ENCODE measurements at places on chromosomes 1 and 21. TPM values are rescaled to one million over a fixed set of nuclear protein-coding genes. Genes with fewer than 3 reads are reported as not detected.

The UQCRHL gene
- 3.2 TPM for total RNA-seq

The SNAPIN gene
- 49.7 TPM for total RNA-seq

The FMO5 gene
- 0.21 TPM for total RNA-seq

The FCGR3A gene
- not detected for total RNA-seq

The IVL gene
- total RNA-seq: 2.1 TPM

The RGS18 gene
- 0.48 TPM for total RNA-seq

The MYOG gene
- not detected for total RNA-seq

The OR10X1 gene
- not detected for total RNA-seq

The CLCA2 gene
- 162 TPM for total RNA-seq

The DENND2D gene
- total RNA-seq: 13.3 TPM

The OXCT2 gene
- 0.20 TPM for total RNA-seq

The EPHB2 gene
- total RNA-seq: not detected

The CR1L gene
- not detected for total RNA-seq

The DIO1 gene
- not detected for total RNA-seq

The OR2T3 gene
- not detected for total RNA-seq

The CTH gene
- total RNA-seq: 4.7 TPM

The BSND gene
- total RNA-seq: not detected

The ADORA1 gene
- 0.21 TPM for total RNA-seq

The CBS gene
- total RNA-seq: 76.2 TPM

- no peak for DNase-seq
These were observed 23.0 kb upstream of the POU2F1 start for GRCh38 chr1:167197692-167198091.

- no peak for DNase-seq
These were observed 6.3 kb upstream of the INAVA start for GRCh38 chr1:200888349-200888838.

DNA sequence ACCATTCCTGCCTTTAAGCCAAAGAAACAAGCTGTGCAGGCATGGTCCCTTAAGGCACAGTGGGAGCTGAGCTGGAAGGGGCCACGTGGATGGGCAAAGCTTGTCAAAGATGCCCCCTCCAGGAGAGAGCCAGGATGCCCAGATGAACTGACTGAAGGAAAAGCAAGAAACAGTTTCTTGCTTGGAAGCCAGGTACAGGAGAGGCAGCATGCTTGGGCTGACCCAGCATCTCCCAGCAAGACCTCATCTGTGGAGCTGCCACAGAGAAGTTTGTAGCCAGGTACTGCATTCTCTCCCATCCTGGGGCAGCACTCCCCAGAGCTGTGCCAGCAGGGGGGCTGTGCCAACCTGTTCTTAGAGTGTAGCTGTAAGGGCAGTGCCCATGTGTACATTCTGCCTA lies 1.3 kb upstream of the SLC50A1 start:
- no peak for DNase-seq

DNA sequence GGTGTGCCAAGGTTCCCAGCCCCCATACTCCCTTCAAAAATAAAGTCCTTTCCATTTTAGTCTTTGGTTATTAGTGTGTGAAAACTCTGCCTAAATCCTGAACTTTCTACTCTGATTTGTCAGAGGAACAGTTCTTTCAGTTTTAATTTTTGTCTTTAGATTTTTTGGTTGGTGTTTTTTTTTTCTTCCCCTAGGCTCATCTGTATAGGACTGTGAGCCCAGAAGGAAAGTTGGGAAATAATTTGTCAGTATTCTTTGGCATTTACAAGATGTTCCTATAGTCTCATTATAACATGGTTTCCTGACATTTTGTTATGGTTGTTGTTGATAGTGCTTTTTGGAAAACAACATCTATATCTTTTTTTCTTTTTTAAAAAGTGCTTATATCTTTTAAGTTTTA lies 38.0 kb downstream of the LAMC1 start:
- DNase-seq: no peak

GRCh38 chr1:115069659-115070308 lies 19.5 kb downstream of the TSPAN2 start:
- peak; percentile 77 for DNase-seq

GRCh38 chr1:110593902-110594301 lies 12.3 kb downstream of the KCNA2 start:
- no peak for DNase-seq

DNA sequence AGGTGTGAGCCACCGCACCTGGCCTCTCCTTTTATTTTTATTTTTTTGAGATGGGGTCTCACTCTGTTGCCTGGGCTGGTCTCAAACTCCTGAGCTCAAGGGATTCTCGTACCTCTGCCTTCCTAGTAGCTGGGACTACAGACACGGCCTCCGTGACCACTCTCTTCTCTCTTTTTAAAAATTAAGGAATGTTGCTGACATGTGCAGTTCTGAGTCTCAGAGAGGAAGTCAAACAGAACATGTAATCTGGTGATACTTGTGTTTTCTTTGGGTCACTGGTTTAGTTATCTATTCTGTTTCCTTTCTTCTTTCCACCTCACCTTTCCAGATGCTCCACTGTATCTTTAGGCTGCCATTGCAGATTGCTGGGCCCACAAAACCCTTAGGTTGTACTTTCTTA lies 2.7 kb downstream of the WDTC1 start:
- DNase-seq: no peak

- DNase-seq: no peak
These were observed 119.6 kb upstream of the BRINP3 start for GRCh38 chr1:190597294-190597693.

DNA sequence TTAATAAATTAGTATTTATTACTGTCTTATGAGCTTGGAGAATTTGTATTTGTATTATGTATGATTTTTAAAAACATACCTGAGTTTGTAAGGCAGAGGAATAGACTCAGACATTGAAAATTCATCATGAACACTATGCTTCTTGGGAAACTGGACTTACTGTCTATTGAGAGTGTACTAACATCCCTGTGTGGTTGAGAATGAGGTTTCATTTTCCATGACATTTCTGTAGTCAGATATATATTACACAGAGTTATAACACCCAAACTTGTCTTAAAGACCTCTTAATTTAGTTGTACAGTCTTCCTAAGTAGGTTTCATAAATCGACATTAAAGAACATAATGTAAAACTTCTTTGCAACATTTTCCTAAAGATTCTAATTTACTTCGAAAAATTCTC lies 30.0 kb downstream of the PPP2R5A start:
- no peak for DNase-seq

DNA sequence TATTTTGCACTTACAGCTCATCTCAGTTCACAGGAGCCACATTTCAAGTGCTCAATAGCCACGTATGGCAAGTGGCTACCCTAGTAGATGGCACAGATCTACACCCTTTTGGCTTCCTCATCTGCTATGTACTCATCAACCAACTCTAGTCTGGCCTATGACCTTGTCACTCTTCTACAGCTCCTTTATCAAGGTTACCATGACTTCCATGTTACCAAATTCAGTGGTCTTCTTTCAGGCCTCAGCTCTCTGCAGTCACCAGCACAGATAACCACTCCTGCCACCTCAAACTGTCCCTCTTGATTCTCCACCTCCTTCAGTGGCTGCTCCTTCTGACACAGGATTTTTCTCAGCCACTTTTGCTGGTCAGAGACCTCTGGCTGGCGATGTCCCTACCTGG lies 11.7 kb upstream of the USP48 start:
- no peak for DNase-seq

DNA sequence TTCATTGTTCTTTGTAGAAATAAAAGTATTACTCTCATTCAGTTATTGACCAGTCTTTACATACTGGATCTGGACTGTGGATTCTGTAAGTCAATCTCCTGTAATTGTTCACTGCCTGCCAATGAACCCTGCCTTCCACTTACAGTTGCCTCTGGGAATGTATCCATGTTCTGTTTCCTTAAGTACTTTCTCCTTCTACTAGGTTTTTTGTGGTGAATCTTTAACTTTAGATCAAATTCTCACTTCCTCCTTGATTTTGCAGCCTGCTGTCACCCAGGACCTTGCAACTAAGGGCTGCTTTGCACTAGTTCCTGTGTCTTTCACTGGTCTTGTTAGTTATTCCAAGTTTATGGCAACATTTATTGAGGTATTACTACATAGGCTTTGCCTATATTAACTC lies 28.2 kb upstream of the ANKRD13C start:
- no peak for DNase-seq

GRCh38 chr1:72336776-72337175 lies 54.4 kb upstream of the NEGR1 start:
- DNase-seq: no peak

- no peak for DNase-seq
These were observed 2.0 kb upstream of the ENAH start for GRCh38 chr1:225654688-225655508.

- DNase-seq: peak; percentile 79
These were observed 42.5 kb downstream of the CCN1 start for GRCh38 chr1:85623061-85623471.

- DNase-seq: no peak
These were observed 102.7 kb downstream of the ATF6 start for GRCh38 chr1:161868832-161869231.

GRCh38 chr21:44845418-44846223 lies 27.8 kb upstream of the SUMO3 start:
- peak; percentile 36 for DNase-seq

DNA sequence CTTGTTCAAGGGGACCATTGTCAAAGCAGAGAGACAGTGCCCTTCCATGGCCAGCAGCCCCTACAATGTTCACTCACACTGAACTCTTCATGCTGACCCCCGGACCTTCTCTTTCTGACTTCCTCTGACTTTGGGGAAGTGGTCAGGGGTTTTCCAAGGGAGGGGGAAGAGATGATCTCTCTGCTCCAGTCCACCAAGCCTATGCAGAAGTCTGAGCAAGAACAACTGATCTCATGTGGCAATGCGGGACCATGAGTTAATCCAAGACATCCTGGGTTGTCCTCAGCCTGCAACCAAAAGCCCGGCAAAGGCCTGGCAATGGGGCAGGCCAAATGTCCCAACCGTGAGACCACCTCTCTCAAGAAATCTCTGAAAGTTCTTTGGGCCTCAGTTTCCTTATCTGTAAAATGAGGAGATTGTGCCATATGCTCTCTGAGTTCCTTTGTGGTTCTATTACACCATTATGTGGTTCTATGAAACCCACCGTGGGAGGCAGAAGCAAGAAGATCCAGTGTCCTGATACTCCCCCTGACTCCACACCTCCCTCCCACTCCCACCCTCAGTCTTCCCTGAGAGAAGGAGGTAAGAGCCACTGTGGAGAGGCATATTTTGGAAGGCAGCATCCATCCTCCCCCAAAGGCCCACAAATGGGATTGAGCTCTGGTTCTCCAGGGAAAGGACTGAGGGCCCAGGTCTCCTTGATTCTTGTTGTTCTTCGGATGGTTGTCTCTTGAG lies 11.8 kb upstream of the ARHGEF2 start:
- DNase-seq: no peak

DNA sequence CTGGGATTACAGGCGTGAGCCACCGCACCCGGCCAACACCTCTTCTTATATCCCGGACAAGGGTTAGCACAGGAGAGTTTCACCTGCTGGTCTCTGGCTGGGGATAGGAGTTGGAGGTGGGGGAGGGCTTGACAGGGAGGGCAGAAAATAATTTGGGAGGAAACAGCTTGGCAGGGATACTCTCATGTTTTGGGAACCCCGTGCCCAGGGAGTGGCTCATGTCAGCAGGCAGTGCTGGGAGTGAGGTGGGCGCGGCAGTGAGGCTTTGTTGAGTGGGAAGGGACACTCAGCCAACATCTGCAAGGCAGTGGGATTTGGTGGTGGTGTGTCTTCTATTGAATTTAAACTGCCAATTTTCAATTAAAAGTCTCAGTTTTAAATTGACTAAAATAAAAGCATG lies 1.1 kb upstream of the THEM5 start:
- DNase-seq: no peak

DNA sequence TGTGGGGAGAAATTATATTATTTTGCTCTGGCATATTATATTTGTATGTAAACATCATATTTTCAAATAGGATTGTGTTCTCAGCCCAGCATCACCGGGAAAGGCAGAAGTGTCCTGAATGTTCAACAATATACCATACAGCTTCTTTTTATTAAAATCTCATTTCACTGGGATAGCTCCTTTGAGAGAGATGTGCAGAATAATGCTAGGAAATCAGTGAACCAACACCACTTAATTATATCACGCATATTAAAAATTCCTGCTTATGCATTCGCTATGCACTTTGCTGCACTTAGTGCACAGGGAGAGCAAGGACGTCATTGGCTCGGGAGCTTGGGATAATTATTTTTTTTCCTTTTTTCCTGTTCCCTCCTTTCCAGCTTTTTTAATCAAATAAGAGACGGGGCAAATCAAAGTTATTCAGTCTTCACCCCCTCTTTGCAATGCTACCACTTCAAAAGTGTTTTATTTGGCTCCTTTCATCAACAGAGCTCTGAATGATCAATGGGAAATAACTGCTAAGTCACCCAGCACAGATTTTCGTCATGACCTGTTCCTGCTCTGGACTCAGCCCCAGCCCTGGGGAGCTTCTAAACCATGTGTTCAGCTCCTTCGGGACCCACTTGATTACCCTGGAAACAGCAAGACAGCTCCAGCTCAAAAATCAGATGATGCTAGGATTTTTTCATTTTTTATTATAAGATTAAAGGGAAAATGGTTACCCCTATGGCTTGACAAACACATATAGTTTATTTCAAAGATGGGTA lies 165.5 kb upstream of the DUSP10 start:
- DNase-seq: no peak

DNA sequence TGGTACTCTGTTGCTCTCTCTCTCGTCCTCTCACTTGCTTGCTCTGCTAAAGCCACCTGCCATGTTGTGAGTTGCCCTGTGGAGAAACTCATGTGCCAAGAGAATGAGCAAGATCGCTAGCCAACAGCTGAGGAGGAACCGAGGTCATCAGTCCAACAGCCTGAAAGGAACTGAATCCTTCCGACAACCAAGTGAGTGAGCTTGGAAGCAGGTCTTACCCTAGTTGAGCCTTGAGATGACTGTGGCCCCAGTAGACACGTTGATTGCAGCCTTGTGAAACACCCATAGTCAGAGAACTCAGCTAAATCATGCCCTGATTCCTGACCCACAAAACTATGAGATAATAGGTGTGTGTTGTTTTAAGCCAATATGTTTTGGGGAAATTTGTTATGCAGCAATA lies 48.1 kb upstream of the BACH1 start:
- no peak for DNase-seq

- peak; percentile 50 for DNase-seq
These were observed 38.7 kb downstream of the GJA5 start for GRCh38 chr1:147721716-147722115.

GRCh38 chr1:151545542-151545941 lies 5.4 kb downstream of the TUFT1 start:
- no peak for DNase-seq

GRCh38 chr1:25695090-25695770 lies 78.6 kb downstream of the MAN1C1 start:
- DNase-seq: peak; percentile 59

DNA sequence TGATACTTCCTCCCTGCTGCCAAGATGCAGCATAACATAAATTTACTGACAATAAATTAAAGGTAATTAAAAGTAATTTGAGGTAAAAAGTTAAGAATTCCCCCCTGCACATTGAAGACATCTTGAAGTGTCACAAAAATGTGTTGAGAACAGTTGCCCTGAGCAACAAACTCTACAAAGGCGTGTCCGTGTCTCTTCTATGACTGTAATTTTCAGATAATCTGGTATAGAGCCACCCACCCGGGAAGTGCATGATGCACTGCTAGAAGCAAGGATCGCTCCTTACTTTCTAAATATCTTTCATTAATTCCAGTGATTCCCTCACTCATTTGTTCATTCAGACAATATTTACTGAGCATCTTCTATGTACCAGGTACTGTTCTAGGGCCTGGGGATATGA lies 11.0 kb upstream of the CASQ1 start:
- no peak for DNase-seq

- DNase-seq: no peak
These were observed 2.5 kb downstream of the FCRL2 start for GRCh38 chr1:157774412-157774811.
